ENCODE measurements at places on chromosomes 4 and X.

GRCh38 chr4:139844459-139845036, 178.9 kb downstream of the MGST2 start:
- DNase-seq = no peak

GRCh38 chr4:143294710-143295275, 41.9 kb upstream of the GAB1 start:
- no peak for DNase-seq

GRCh38 chrX:154068560-154068959, 29.0 kb downstream of the MECP2 start:
- DNase-seq = no peak

- DNase-seq = no peak
These were observed 267.8 kb upstream of the INTU start for GRCh38 chr4:127364911-127365310.

DNA sequence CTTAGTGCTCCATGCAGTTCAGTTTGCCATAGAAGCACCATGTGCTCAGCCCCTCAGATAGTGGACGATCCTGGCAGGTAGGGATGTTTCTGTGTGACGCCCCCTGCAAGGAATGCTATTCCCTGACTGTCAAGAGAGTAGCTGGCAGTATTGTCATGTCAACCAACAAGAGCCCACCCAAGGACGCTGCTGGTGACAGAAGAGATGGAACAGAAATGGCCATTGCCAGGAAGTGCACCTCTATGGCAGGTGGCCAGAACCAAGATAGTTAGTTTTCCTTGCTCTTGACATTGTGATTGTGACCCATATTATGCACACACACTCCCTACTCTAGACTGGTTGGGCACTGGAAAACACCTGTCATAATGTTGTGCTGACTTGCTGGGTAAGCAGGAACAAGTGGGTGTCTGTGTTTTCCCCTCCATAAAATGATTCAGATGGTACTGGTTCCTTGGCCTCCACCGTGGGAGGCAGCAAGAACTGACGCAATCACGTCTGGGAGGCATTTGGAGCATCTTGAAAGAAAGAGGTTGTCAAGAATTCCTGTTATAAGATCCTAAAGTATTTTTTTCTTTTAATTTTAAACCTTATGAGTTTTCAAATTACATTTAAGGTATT, 507.9 kb downstream of the MID1IP1 start:
- no peak for DNase-seq

DNA sequence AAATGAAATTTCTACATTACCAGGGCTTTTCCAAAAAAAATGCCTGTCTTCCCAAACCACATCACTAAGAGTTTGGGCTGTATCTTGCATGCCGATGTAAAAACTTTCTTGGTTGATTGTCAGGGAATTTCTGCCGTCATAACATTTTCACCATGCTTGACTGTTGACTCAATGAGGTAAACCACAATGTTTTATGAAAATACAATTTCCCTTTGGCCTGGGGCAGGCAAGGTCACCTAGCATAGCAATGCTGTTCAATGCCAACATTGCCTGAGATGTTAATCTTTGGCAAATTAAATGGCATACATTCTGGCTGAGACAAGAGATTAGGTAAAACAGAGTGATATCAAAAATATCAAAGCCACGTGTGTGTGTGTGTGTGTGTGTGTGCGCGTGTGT, 137.1 kb upstream of the TBL1X start:
- DNase-seq = no peak

DNA sequence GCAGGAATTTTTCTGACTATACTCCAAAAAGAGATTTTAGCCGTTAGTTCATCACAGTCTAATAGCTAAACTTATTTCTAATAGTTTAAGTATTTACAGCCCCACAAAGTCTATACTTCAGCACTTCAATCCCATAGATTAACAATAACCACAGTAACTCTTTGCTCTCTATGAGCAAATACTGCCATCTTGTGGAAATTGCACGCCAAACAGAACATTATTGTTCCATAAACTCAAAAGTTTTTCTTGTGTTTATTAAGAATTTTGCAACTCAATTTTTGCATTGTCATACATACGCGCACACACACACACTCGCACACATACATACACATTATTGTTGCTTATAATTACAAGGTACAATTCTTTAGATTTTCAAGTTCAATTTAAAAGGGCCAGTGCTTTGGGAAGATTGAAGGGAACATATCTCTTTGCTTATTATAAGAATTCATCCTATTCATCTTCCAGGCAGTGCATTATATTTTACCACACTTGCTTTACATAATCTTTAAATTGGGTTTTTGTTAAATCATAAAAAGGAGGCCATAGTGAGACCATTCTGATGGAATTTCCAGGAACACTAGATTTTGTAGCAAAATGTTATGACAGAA, 63.8 kb upstream of the ATOH1 start:
- no peak for DNase-seq

- DNase-seq = no peak
These were observed 1682.7 kb upstream of the AGA start for GRCh38 chr4:179124957-179125356.

DNA sequence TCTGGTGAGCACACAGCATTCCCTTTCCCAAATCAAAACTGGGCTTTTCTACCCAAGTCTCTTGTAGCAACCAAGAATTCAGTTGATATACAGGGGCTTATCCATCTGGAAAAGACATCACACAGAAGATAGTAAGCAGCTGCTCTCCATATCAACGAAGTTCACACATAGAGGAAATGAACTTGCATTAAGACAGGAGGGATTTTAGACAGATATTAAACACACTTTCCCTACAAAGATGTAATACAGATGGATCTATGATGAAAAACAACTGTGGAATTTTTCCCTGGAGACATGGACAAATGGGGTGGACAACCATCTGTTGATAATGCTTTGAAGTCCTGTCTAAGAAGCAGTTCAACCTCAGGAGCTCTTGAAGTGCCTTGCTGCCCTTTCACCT, 9.8 kb upstream of the PDE5A start:
- DNase-seq = no peak

GRCh38 chrX:11328134-11328533, 34.9 kb downstream of the AMELX start:
- DNase-seq = no peak

All from stimulated activated CD8-positive, alpha-beta memory T cell treated with anti-CD3 and anti-CD28 coated beads, Interleukin-15, amount 100 ng/mL, for 1 hour (primary cell).